ENCODE measurements at places on chromosomes 7 and 10. TPM values are rescaled to one million over a fixed set of nuclear protein-coding genes. Genes with fewer than 3 reads are reported as not detected.
A peak's percentile ranks its signal among the peaks of the same experiment; 100 is the strongest.

Gene ZNF239
- 14.6 TPM for total RNA-seq

DNA sequence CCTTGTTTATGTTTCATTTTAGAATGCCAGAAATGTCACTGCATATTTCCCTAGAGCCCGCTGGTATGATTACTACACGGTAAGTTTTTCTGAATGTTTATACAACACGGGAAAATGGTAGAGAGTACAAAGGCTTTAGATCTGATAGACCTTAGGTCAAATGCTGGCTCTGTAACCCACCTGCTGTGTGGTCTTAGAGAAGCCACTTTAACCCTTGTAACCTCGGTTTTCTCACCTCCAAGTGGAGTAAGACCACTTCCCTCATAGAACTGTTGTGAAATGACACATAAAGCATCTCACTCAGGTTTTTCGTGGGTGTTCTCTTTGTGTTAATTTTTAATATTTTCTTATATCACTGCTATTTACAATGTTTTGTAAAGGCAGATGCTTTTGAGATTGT lies 13.9 kb upstream of the MGAM2 start:
- DNase-seq: no peak

Gene KLHL7
- 16.6 TPM for total RNA-seq

Gene CCDC172
- total RNA-seq: not detected

- DNase-seq: no peak
Measured at GRCh38 chr7:98727146-98727709, 110.1 kb downstream of the NPTX2 start.

GRCh38 chr7:141158561-141158960 lies 84.7 kb downstream of the TMEM178B start:
- DNase-seq: peak; percentile 53

Gene CPA2
- total RNA-seq: not detected

DNA sequence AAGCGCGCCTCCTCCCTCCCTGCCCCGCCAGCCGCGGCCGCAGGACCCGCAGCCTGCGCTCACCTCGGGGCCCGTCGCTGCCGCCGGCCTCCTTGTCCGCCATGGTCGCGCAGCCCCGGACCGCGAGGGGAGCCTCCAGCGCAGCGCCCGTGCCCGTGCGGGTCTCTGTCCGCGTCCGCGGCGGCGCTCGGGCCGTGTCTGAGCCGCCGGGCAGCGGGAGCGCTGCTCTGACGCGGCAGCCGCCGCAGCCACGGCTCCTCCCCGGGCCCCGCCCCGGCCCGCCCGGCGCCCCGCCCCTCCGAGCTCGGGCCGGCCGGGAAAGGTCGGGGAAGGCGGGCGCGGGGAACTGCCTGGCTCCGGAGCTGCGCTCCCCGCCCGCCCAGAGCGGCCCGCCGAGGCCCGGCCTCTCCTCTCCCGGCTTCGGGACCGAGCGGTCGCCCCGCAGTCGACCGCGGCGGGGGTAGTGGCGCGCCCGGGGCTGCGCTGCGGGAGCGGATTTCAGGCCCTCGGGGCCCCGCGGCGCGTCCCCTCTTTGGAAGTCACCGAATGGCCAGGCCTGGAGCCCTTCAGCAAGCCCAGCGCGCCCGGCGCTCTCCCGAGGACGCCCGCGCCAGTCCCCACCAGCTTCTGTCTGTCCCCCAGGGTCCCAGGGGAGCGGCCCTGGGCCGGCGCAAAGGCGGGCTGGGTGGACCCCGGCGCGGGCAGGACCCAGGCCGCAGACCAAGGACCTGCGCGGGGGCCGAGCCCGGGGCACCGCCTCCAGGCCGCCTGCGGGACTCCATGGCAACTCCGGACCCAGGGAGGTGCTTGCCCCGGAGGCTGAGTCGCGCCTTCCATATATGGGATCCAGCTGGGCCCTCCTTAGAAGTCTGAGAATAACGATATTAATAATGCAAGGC lies at the start of gene HSPA12A:
HSPA12A (minus strand) TSS at position 200 of the 899 bp plus-strand sequence; CDS start at position 103, 97 bp downstream.
- DNase-seq: peak; percentile 65

- DNase-seq: no peak
Measured at GRCh38 chr7:98553666-98554065, 63.4 kb upstream of the NPTX2 start.

- DNase-seq: no peak
Measured at GRCh38 chr10:77649333-77650331, 12.0 kb upstream of the KCNMA1 start.
